T-helper 1 cell (primary cell): ENCODE measurements at places on chromosomes 7 and 10.

- DNase-seq: no peak
Observed at GRCh38 chr10:52409928-52410327, 95.8 kb downstream of the DKK1 start.

DNA sequence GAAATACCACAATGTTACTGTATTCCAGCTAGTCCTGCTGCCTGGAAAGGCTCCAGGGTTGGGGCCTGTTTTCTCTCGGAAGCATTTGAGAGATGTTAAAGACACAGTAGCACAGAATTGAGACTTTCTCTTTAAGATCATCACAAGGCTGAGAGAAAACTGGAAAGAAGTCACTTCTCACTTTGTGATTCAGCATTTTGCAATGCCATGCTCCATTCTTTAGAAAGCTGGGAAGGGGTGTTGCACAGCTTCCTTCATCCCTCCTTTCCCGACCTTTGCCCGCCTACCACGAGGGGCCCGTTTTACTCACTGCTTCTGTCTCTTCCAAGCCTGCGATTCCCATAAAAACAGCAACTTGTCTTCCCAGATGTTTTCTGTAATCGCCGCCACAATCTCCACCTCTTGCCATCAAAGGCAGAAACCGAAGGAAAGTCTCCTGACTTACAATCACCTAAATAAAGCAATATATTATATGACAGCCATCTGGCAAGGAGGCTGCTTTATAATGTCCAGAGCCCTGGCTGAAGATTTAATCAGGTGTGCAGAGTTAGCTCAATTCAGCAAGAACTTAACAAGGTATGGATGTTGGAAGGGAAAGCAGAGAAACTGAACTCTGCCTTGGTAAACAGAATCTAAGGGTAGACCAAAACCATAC, 18.9 kb downstream of the NOD1 start:
- no peak for DNase-seq

DNA sequence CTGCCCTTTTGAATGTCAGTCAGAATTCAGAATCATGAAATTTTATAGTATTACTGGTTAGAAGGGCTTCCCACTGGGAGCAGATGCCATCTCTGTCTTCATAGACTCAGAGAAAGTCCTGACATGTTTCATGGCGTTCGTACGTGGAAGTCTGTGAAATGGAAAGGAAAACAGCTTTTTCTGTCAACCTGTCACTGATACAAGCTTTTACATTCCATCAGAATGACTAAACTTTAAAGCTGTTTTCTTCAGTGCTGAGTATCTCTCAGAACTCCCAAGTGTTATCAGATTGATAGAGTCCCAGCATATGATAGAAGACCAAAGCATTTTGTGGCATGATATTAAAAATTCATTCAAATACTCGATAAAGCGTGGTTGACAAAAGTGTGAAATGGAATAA, 726.7 kb upstream of the GALNT17 start:
- DNase-seq: no peak

DNA sequence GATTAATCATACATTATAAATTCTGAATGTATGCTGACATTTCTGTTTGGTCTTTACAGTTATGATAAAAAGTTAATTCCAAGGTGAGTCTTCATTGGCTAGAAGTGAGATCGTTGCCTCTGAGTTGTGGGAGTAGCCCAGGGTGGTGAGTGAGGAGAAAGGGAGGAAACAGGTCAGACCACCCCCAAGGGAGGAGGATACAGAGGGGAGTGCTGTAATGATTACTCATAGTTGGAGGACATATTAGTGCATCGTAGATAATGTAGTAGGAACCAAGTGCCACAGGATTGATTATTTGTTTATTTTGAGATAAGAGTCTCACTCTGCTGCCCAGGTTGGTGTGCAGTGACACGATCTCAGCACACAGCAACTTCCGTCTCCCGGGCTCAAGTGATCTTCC, 672.2 kb downstream of the INHBA start:
- no peak for DNase-seq

- DNase-seq: no peak
Observed at GRCh38 chr7:151013356-151013732, 10.9 kb downstream of the ATG9B start.

- no peak for DNase-seq
Observed at GRCh38 chr10:117162093-117163060, 24.3 kb upstream of the VAX1 start.

- no peak for DNase-seq
Observed at GRCh38 chr10:124027031-124027611, 66.3 kb downstream of the CHST15 start.

DNA sequence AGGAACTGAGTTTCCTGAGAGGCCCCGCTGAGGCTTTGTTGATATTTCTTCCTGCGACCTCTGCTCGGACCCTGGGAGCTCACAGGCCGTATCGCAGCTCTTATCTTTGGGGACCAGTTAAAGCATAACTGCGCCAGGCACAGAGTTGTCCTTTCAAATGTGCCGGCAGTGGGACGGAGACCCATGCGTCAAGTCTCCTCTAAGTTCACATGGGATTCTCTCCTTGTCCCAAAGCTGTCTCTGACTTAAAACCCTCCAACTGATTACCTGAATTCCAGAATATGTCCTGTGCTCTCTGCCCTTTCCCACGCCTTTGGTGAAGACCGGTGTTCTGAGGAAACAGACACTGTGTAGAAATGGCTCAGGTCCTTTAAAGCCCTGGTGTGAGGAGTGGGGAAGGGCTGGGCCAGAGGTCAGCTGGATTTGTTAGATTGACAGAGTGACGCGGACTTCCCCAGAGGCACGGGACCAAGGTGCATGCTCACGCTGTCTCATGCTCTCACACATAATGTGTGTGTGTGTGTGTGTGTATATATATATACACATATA, 169.8 kb downstream of the EGFR start:
- DNase-seq: no peak

GRCh38 chr10:19592276-19592675, 224.0 kb upstream of the PLXDC2 start:
- no peak for DNase-seq

- DNase-seq: no peak
Observed at GRCh38 chr7:107982918-107983389, 20.0 kb downstream of the LAMB1 start.

DNA sequence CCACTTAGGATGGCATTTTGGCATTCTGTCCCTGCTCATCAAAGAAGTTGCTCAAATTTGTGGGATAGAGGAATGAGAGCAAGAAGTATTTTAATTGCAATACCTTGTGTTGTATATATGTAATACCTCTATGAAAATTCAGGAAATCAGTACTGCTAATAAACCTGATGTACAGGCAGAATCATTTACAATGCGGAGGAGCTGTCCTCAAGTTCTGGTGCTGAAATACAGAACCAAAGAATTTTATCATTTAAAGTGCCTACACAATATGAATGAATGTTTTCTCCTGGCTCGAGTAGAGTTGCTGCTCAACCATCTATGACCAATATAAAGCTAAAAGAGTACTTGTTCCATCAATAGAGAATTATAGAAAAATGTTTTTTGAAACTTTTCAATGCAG, 305.8 kb downstream of the PLXNA4 start:
- no peak for DNase-seq

DNA sequence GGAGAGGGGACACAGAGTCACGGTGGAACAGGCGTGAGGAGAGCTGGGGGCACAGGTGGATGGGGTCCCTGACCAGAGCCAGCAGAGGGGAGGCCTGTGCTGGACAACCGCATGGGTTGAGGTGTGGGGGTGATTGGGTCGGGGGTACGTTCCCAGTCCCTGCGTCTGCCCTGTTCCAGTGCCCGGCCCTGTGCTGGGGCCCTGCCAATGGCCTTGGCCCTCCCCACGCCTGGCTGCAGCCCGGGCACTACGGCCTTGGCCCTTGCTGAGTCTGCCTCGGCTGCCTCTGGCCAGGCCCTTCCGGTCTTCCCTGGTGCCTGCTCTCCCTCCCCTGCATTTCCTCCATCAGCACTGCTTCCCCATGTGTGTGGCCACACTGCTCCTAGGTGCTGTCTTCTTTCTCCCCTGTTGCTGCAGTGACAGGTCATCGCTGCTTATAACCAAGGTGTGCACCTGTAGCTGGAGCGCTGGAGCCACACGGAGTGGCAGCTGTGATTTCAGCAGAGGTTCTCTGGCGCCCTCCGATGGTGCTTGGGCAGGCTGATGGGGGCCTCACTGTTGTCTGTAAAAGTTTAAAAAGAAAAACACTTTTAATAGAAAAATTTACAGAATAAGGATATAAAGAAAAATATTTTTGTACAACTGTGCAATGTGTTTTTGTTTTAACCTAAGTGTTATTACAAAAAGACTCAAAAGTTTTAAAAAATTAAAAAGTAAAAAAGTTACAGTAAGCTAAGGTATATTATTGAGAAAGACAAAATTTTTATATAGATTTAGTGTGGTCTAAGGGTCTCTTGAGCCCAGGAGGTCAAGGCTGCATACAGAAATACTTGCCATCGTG, 45.2 kb upstream of the BHLHA15 start:
- DNase-seq: no peak

DNA sequence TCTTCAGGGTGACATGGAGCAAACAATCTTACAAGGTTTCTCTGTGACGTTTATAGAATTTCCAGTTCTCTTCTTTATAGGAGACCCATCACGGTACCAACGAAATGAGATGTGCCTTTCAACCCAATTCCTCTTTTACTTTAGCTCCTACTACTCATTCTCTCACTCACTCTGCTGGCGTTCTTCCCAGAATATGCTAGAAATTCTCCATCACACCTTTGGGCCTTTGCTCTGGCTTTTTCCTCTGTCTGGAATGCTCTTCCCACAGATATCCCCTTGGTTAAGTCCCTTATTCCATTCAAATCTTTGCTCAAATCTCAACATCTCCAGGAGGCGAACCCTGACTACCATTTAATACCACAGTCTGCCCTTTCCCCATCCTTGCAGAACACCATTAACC, 39.0 kb downstream of the SEMA3C start:
- no peak for DNase-seq

- DNase-seq: no peak
Observed at GRCh38 chr10:32982911-32983909, 25.2 kb upstream of the ITGB1 start.

DNA sequence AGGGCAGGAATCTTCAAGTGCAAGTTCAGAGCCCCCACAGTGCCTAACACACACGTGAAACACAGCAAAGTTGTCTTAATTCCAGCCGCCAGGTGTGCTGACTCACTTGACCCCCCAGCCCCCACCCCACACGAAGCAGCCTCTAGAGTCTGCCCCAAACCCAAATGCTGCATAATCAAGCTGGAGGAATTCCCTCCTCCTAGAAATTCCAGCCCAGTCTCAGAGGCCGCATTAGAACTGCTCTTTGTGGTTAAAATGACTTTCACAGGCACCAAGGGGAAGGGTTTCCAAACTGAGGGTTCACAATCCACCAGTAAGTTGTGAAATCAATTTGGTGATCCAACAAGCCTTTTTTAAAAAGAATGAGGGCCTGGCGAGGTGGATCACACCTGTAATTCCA, 67.0 kb upstream of the PLXNA4 start:
- DNase-seq: no peak

DNA sequence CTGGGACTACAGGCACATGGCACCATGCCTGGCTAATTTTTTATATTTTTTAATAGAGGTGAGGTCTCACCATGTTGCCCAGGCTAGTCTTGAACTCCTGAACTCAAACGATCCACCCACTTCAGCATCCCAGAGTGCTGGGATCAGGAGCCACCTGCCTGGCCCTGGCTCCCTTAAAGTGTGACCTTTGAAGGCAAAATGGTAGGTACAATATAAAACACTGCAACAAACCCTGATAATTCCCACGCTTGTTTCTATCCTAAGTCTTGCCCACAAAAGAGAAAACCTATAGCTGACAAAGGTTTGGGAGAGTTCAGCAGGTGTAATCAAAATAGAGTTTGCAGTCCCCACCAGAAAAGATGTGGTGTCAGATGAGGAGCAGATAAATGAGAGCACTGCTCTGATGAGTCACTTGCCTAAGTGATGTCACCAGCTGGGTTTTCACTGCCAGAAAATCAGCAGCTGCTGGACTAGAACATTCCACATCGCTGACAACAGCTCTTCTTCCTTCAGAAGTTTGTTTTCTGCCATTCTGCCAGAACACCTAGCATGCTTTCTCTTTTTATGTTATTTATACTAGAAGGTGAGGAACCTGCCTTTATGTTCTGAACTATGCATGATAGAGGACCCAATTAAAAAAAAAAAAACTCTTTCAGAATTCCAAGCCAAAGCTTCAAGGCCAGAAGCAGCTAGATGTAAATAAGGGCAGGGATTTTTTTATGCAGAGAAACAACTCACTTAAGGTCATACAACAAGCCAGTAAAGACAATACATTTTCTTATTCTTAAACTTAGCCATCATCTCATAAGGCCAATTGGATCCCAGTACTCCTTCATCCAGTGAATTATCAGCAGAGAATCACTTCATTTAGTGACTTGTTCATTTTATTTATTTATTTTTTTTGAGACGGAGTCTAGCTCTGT, 18.0 kb downstream of the PURB start:
- DNase-seq: no peak

DNA sequence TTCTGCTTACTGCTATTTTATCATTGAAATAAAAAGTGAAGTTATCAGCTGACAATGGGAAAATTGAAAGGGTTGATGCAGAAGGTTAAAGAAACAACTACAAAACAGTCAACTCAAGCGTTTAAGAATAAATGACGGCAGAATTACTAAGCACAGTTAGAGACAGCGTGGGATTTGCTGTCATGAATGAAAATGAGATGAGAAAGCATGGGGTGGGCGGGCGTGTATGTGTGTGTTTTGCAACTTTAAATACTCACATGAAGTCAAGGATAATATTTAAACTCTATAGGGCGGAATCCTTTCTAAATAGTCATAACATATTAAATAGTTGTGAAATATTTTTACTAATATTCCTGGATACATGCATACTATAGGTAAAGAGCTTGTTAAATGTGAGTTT, 450.8 kb downstream of the ETV1 start:
- DNase-seq: no peak

DNA sequence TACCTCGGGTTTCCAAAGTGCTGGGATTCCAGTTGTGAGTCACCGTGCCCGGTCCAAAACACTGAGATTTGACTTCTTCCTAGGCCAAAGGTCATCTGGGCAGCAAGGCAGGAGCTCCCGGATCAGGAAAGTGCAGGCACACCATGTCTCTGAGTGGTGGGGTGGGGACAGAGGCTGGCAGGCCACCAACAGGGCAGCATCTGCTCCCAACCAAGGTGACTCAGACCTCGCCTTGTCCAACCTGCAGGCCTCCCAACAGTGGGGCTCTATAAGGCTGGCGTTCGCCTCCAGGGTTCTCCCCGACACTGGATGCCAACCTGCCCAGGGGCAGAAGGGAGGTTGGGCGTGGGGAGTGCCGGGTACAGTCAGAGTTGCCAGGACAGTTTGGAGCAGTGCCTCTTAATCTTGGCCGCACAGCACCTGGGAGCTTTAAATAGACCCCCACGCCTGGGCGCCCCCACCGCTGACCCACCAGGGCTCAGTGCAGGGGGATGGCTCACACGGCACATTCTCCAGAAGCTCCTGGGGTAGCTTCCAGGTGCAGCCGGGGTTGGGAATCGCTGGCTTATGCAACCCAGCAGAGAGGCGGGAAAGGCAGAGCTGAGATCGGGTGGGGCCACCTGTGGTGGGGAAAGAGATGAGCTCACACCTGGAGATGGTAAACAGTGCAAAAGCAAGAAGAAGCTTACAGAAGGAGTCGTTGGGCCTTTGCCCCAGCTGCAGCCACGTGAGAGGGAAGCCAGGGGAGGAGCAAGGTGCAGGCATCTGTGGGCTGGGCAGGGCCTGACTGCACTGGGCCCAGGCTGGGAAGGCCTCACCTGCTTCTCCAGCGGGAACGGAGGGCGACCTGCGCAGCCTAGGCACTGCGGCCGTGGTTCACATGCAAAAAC, 10.9 kb downstream of the CALML5 start:
- no peak for DNase-seq

- DNase-seq: no peak
Observed at GRCh38 chr10:121589553-121589952, 8.7 kb downstream of the FGFR2 start.

GRCh38 chr10:103145860-103146466, 47.1 kb downstream of the NT5C2 start:
- DNase-seq: no peak
